ENCODE measurements at places on chromosomes 3 and 15.

DNA sequence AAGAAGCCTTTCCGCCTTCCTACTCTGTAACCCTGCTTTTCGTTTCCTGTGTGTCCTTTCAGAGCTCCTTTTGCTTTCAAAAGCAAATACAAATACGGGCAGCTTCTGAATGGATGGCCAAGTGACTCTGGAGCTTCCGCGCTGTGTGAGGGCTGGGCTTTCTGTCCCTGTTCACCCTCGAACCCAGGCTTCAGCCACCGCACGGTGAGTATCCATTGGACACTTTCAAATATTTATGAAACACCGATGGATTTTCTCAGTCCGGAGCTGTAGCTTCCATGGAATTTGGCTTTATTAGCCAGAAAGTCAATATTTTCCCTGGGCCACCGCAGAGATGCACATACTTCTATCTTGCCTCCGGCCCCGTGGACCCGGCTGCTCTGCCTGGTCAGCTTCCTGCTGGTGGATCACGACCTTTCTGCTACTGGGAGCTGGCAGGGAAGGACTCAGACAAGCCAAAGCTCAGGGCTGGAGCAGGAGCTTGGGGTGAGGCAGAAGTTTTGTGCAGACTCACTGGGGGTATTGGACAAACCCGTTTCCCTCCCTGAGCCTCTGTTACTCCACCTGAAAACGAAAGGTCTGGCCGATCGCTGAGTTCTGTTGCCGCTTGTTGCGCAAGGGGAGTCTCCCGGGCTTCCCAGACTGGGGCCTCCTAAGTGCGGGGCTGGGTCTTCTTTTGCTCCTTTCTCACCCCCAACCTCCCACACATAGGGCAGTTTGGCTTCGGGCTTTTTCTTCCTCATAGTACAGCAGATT is 63.6 kb downstream of the LINGO1 start:
- peak overlapping the region; percentile 35 for H3K27ac ChIP-seq
- peak overlapping the region; percentile 41 for H3K4me3 ChIP-seq
- H3K27me3 ChIP-seq, result no peaks in the 10 kb centered on the region
- peaks cover 21% of the 10 kb centered on the region for H3K4me1 ChIP-seq
- H3K36me3 ChIP-seq, result no peaks in the 10 kb centered on the region

- peaks cover 90% of the 10 kb centered on the region for H3K4me1 ChIP-seq
- no peak for DNase-seq
- no peaks in the 10 kb centered on the region for H3K27me3 ChIP-seq
- no peak overlapping the region for H3K4me3 ChIP-seq
Measured at GRCh38 chr15:48631176-48631770, 14.2 kb downstream of the FBN1 start.

DNA sequence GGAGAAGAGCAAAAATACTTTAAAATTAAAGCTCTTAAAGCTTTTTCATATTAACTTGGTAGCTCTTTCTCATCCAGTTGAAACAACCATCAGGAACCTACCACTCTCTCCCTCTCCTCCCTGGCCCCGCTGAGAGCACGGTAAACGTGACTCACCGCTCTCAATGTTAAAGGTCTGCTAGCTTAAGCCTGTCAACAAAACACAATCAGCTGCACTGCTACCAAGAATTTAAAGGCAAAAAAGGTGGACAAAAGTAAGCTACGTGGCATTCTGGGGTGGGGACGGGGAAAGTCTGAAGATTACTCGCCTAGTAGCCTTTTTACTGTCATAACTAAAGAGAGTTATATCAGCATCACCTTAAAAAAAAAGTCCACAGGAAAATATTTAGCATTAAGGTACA is 8.4 kb upstream of the GP5 start:
- H3K36me3 ChIP-seq, result peaks cover 39% of the 10 kb centered on the region
- H3K27ac ChIP-seq, result no peak overlapping the region
- no peaks in the 10 kb centered on the region for H3K4me1 ChIP-seq
- DNase-seq, result no peak
- no peaks in the 10 kb centered on the region for H3K27me3 ChIP-seq
- no peak overlapping the region for H3K4me3 ChIP-seq

DNA sequence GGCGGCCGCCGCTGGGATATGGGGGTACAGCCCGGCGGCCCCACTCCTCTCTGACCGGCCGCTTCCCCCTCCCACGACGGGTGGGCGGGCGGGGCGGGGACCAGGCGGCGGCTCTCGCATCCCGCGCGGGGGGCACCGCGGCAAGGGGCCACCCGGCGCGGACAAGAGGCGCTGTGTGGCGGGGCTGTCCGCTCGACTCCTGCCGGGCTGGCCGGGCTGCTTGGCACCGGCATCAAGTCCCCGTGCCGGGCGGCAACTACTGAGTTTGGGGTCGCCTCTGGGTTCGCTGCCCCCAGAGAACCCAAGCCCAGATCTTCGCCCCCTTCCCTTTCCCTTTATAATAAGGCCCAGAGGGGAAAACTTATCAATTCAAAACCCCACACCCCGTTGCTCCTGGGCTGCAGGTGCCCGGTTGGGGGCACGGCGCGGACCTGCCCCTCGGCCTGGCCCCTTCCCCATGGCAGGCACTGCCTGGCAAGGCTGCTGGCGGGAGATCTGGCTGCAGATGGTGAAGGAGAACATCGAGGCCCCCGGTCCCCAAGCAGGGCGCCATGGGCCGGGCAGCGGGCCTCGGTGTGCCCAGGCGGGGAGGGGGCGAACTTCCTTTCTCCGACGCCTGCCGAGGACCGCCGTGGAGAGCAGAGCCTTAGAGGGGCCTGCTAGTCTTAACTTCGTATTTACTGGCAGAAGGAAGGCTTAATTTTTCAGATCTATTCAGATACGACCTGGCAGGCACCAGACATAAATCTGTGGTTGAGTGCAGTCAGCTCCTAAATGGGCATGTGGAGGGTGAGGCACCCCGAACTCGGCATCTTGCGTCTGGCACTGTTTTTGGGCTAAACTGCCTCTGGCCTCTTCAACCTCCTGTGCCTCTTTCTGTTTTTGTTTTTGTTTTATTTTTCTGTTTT is 911 bp downstream of the APBA2 start:
- H3K27ac ChIP-seq, result no peak overlapping the region
- no peak for DNase-seq
- H3K4me1 ChIP-seq, result no peaks in the 10 kb centered on the region
- H3K27me3 ChIP-seq, result peaks cover 33% of the 10 kb centered on the region
- peak overlapping the region; percentile 56 for H3K4me3 ChIP-seq
- no peaks in the 10 kb centered on the region for H3K36me3 ChIP-seq

GRCh38 chr3:94937980-94938379 is 875.1 kb downstream of the NSUN3 start:
- H3K27ac ChIP-seq, result no peak overlapping the region
- H3K36me3 ChIP-seq, result no peaks in the 10 kb centered on the region
- H3K4me1 ChIP-seq, result no peaks in the 10 kb centered on the region
- DNase-seq, result no peak

DNA sequence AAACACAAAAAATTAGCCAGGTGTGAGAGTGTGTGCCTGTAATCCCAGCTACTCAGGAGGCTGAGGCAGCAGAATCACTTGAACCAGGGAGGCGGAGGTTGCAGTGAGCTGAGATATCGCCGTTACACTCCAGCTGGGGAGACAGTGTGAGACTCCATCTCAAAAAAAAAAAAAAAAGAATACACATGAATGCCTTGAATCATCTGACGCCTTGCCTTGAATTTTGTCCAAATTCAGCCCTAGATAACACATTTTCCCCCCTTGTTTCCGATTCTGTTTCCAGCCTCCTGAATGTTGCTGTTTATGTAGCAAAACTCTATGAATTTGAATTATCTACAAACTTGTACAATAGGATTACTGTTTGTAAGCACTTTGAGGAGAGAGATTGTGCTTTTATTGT is 98.7 kb upstream of the ARL6 start:
- H3K27ac ChIP-seq, result no peak overlapping the region
- no peaks in the 10 kb centered on the region for H3K27me3 ChIP-seq
- no peaks in the 10 kb centered on the region for H3K4me1 ChIP-seq
- no peaks in the 10 kb centered on the region for H3K36me3 ChIP-seq
- no peak overlapping the region for H3K4me3 ChIP-seq

DNA sequence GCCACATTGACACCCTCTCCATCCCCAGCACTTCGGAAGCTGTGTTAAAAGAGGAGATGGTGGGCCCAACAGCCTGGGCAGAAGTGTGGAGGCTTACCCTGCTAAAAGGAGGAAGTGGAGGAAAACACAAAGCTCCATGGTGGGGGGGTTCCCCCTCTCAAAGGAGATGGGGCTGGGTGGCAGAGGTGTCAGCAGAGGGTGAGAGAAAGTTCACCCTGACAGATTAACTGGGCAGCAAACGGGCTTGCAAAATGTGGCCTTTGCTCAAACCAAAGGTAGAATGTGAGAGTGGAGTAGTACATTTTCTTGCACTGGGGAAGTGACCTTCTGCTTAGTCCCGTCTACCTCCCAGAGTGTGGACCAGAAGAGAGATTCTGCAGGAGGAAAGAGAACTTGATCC is 44.7 kb downstream of the MYO1E start:
- H3K27me3 ChIP-seq, result no peaks in the 10 kb centered on the region
- H3K4me1 ChIP-seq, result no peaks in the 10 kb centered on the region
- no peak overlapping the region for H3K27ac ChIP-seq
- DNase-seq, result no peak
- H3K4me3 ChIP-seq, result no peak overlapping the region
- no peaks in the 10 kb centered on the region for H3K36me3 ChIP-seq

DNA sequence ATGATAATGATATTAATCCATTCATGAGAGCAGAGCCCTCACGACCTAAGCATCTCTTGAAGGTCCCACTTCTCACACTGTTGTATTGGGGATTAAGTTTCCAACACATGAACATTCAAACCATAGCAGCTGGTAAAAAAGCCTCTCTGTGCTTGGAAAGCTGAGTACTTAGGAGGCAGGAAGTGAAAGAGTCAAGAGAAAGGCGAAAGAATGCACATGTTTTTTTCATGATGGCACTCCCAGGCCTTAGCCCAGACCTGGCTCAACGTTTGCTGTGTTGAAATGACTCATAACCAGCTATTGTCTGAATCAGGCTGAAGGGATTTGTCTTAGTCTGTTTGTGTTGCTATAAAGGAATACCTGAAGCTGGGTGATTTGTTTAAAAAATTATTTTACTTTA is 84.4 kb upstream of the RGMA start:
- H3K27me3 ChIP-seq, result peaks cover 21% of the 10 kb centered on the region
- H3K36me3 ChIP-seq, result no peaks in the 10 kb centered on the region
- H3K4me1 ChIP-seq, result peaks cover 8% of the 10 kb centered on the region
- no peak overlapping the region for H3K4me3 ChIP-seq

- no peaks in the 10 kb centered on the region for H3K27me3 ChIP-seq
- H3K27ac ChIP-seq, result no peak overlapping the region
- H3K36me3 ChIP-seq, result no peaks in the 10 kb centered on the region
- no peak overlapping the region for H3K4me3 ChIP-seq
- no peaks in the 10 kb centered on the region for H3K4me1 ChIP-seq
Measured at GRCh38 chr3:108468577-108468976, 41.8 kb downstream of the MYH15 start.

GRCh38 chr3:50241163-50241562 is 5.2 kb downstream of the GNAI2 start:
- H3K27me3 ChIP-seq, result no peaks in the 10 kb centered on the region
- no peak for DNase-seq
- peaks cover 13% of the 10 kb centered on the region for H3K36me3 ChIP-seq
- H3K4me3 ChIP-seq, result no peak overlapping the region
- H3K4me1 ChIP-seq, result no peaks in the 10 kb centered on the region

DNA sequence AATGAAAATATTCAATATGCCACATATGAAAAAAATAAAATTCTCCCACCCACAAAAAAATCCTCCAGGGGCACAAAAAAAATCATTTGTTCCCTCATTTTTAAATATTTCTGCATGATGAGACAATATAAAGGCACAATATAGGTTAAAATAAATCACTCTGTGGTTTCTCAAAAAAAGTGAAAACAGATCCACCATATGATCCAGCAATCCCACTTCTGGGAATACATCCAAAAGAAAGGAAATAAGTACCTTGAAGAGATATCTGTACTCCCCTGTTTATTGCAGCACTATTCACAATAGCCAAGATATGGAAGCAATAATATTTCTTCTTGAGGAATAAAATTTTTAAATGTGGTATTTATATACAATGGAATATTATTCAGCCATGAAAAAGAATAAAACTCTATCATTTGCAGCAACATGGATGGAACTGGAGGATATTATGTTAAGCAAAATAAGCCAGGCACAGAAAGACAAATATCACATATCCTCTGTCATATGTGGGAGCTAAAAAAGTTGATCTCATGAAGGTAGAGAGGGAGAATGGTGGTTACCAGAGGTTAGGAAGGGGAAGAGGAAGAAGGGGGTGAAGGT is 1.5 kb downstream of the ATP8B4 start:
- no peak overlapping the region for H3K27ac ChIP-seq
- no peak overlapping the region for H3K4me3 ChIP-seq
- no peaks in the 10 kb centered on the region for H3K36me3 ChIP-seq
- no peaks in the 10 kb centered on the region for H3K27me3 ChIP-seq
- no peak for DNase-seq

- H3K4me3 ChIP-seq, result no peak overlapping the region
- no peaks in the 10 kb centered on the region for H3K4me1 ChIP-seq
- H3K27me3 ChIP-seq, result no peaks in the 10 kb centered on the region
- no peaks in the 10 kb centered on the region for H3K36me3 ChIP-seq
- H3K27ac ChIP-seq, result no peak overlapping the region
- no peak for DNase-seq
Measured at GRCh38 chr3:22937536-22937935, 265.6 kb upstream of the UBE2E2 start.

GRCh38 chr15:72199721-72200212 is 2.2 kb upstream of the GRAMD2A start:
- DNase-seq, result peak; percentile 75
- peaks cover 64% of the 10 kb centered on the region for H3K36me3 ChIP-seq
- no peaks in the 10 kb centered on the region for H3K4me1 ChIP-seq
- H3K27ac ChIP-seq, result no peak overlapping the region

GRCh38 chr3:13484851-13485590 is 4.9 kb downstream of the HDAC11 start:
- no peak overlapping the region for H3K27ac ChIP-seq
- no peak overlapping the region for H3K4me3 ChIP-seq
- peak; percentile 77 for DNase-seq
- H3K36me3 ChIP-seq, result peaks cover 9% of the 10 kb centered on the region

GRCh38 chr3:49924683-49925082 is 4.9 kb downstream of the MON1A start:
- no peak for DNase-seq
- no peak overlapping the region for H3K27ac ChIP-seq
- H3K36me3 ChIP-seq, result no peaks in the 10 kb centered on the region
- no peaks in the 10 kb centered on the region for H3K27me3 ChIP-seq

- no peak overlapping the region for H3K4me3 ChIP-seq
- no peak overlapping the region for H3K27ac ChIP-seq
Measured at GRCh38 chr3:119433613-119434325, 29.6 kb downstream of the TMEM39A start.
